CD4-positive, alpha-beta T cell treated with Interleukin-15 for 1 hour (primary cell): ENCODE measurements at places on chromosomes 11 and 22.

DNA sequence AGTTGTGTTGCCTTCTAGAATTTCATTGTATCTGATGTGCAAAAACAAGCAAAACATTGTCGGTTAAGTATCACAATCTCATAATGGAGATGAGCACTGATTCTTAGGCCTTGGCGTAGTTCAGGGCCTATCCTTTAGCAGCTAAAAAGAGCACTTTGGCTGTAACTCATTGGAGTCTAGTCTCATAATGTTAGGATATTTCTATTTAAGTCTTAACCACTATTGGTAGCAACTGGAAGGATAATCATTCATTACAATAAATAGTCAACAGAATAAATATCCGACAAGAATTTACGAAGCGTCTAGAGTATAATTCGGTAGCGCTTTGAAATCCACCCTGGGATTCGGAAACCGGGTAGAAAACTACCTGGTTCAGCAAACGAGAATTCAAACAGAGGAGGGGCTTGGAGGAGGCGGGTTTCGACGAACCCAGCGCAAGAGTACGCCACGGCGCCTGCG, 461 bp upstream of the EED start:
- peak; percentile 87 for DNase-seq

DNA sequence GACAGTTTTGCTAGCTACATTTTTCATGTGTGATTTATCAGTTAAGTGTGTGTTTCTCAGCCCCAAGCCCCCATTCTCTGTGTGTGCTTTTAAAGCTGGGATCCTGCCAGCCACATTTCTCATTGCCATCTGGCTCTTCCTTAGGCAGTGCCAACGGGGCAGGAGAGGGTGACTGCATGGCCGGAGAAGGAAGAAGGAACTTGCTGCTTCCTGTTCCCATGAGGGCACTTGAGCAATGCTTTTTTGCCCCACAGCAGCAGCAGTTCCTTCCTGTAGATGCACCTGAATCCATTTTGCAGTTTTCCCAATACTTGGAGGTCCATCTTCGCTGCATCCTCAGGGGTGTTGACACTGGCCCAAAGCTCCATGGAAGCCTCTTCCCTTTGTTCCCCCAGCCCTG, 37.5 kb downstream of the TNRC6B start:
- peak; percentile 38 for DNase-seq

- DNase-seq, result no peak
These were observed 57.3 kb downstream of the CCDC34 start for GRCh38 chr11:27305751-27306150.

GRCh38 chr11:85951049-85951405, 95.8 kb downstream of the CCDC83 start:
- no peak for DNase-seq

GRCh38 chr22:47209040-47209514, 446.6 kb downstream of the TBC1D22A start:
- no peak for DNase-seq

GRCh38 chr22:42279425-42280020, 9.1 kb upstream of the TCF20 start:
- no peak for DNase-seq

DNA sequence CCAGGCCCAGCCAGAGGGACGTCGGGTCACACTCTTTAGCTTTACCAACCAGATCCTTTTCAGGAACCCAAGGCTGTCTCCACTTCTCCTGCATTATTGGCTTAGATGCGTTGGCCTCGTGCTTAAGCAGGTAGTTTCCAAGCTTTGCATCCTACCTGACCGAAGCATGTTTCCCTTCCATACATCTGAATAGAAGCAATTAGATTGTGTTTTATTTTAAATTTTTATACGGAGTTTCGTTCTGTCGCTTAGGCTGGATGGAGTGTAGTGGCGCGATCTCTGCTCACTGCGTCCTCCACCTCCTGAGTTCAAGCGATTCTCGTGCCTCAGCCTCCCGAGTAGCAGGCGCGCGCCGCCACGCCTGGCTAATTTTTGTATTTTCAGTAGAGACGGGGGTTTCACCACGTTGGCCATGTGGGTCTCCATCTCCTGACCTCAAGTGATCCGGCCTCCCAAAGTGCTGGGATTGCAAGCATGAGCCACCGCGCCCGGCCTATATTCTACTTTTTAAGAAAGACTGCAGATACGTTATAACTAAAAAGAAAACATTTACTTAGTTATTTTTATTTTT, 677 bp downstream of the DYNC2H1 start:
- DNase-seq, result no peak

DNA sequence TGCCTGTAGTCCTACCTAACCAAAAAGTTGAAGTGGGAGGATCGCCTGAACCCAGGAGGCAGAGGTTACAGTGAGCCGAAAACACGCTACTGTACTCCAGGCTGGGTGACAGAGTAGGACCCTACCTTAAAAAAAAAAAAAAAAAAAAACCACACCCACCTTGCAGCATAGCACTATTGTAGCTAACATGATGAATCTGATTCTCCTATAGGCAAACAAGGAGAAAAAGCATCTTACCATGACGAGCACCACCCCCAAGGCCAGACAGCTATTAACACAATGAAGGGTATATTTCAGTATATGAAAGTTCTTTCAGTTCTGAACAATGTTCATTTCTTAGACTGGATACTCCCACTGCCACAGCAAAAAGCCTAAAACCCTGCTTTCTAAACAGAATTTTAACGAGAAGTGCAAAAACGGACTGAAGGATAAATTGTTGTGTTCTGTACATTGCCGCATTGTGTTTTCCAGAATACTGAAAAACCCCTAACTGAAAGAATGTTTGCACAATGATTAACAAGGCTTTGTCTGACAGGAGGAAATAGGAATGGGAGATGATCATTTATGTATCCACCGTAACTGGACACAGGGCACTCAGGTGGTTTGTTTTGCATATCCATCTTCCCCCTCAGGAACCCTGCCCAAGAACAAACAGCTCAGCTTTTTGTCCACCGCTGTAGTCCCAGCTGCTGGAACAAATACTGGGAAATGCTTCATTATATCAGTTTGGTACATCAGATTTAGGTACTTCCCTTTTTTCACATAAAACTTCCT, 8.9 kb downstream of the PISD start:
- no peak for DNase-seq

DNA sequence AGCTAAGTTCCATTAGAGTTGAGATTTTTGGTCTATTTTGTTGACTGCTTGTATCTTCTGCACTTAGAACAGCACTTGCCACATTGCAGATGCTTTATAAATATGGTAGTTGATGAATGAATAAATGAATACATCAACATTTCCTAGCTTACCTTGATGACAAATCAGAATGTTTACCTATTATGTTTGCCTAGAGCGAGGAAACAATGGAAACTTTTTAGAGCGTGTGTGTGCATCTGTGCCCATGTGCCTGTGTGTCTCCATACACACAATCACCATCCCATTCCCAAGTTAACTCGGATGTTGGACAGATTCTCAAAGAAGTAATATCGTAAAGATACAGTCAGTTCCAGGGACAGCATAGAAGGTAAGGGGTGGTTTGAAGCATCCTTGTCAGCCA, 139.1 kb downstream of the DBX1 start:
- no peak for DNase-seq

DNA sequence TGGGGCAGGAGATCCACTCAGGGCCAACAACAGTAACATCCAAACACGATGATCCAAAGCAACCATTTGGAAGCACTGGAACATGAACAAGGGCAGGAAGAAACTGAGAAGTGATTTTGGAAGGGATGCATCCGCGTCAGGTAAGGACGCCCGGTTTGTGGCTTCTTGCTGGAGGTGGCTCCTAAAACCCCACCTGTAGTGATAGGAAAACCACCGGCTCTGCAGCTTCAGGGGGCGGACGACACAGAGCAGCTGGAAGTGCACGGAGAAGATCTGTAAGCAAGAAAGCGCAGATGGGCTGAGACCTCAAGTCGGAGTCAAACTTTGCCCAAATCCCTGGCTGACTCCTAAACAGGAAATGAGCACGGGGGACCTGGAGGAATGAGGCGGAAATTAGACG, 1066.1 kb downstream of the BRD1 start:
- peak; percentile 11 for DNase-seq

DNA sequence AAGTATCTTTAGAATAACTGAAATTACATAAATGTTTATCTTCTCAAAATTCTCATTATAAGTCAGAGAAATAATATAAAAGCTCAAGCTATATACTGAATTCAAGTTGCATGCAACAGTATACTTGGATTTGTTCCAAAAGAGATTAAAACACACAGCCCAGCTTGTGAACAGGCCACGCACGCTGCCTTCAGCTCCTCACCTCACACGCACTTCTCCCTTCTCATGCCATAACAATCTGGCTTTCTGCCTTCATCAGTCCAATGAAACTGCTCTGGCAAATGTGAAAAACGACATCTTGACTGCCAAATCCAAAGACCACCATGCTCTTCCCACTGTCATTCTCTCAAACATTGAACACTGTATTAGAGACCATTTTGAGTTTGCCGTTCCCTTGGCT, 22.1 kb downstream of the ATP6V1E1 start:
- no peak for DNase-seq

DNA sequence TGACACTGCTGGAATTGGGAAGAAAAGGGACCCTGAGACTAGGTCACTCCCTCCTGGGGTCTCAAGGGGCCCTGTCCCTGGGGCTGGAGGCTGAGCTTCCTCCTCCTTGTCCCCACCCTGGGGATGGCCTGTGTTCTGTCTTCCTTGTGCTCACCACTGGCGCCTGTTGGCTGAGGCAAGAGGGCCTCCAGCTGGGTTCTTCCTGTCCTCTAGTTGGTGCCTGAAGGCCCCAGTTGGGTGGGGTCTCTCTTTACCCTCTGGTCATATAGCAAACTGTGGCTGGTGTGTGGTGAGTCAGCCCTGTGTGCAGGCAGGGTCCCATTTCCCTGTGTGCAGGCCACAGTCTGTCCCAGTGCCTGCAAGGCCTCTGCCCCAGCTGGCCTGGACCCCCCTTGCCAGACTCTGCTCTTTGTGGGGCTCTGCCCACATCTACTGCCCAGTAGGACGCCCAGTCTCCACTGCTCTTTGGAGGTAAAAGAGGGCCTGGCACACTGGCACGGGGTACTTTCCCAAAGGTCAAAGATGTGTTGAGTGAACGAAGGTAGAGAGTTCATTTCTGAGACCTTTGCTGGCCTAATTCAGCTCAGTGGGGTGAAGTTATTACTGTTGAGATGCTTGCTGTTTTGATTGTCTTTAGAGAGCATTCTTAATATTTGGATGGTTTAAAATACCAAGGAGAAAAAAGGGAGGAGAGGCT, 55.1 kb upstream of the CLDN5 start:
- DNase-seq, result no peak

GRCh38 chr22:44711241-44711560, 9.2 kb downstream of the PRR5 start:
- no peak for DNase-seq

DNA sequence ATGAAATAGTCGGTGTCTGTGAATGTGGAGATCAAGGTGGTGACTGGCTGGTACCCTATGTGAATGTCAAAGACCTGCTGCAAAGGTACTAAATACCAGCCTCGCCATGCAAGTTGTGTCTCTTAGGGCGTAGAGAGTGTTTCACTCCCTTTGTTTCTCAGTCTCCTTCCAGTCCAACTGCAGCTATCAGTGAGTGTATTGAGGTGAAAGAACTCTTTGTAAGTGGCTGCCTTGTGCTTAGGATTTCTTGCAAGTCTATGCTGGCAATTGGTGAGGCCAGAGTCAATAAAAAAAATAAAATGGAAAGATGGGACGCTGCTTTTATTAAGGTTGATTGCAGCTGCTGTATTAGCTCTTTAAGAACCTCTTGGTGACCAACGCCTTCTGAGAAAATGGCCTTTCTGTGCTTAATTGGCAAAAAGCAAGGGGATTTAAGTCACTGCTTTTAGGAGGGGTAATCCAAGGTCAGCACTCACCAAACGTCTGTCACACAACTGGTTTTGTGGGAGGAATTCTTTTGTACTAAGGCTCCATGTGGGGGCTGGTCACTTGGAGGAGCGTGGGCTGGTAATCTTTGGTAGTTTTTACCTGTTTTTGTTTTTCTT, 95.1 kb downstream of the PARVA start:
- no peak for DNase-seq

DNA sequence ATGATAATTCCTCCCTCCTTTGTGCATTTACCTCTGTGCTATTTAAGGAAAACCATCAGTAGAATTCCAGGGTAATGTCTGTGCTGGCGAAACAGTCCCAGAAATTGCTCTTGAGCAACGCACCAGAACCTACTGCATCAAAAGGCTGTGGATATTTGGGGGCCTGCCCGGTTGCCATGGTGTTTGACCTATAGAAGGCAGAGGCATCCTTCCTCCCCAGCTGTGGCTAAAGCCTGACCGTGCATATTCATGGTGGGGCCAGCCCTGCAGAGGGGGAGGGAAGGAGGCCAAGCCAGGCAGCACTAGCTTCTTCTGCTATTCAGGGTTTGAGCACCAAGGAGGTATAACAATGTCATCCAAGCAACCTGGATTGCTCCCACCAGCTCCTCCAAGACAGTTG, 215.0 kb upstream of the E2F8 start:
- DNase-seq, result no peak

- DNase-seq, result peak; percentile 56
These were observed at the start of gene BIK for GRCh38 chr22:43110444-43110926. TSS of gene BIK (plus strand) at chr22:43110750. CDS start at chr22:43124023, 13,273 bp downstream.

DNA sequence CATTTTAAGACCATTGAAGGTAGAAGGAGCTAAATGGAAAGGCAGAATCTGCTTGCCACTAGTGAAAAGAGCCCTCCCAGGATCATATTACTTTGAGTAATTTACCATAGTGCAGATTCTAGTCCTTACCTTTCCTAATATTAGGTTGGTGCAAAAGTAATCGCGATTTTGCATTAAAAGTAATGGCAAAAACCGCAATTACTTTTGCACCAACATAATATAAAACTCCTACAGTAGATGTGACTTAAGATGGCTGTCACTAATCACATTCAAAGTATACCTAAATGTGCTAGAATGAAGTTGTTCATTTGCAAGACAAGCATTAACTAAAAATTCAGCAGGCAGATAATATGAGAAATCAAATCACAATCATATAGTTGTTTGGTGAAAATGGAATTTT, 38.1 kb upstream of the ARL14EP start:
- DNase-seq, result no peak

- no peak for DNase-seq
These were observed 12.2 kb upstream of the SMPD1 start for GRCh38 chr11:6377902-6378639.

GRCh38 chr11:77049026-77049425, 14.8 kb downstream of the B3GNT6 start:
- no peak for DNase-seq

GRCh38 chr11:27217948-27218420, 145.0 kb downstream of the CCDC34 start:
- DNase-seq, result no peak

GRCh38 chr22:27581236-27581635, 220.3 kb downstream of the MN1 start:
- DNase-seq, result no peak

GRCh38 chr11:105553025-105553424, 56.8 kb upstream of the GRIA4 start:
- DNase-seq, result no peak

DNA sequence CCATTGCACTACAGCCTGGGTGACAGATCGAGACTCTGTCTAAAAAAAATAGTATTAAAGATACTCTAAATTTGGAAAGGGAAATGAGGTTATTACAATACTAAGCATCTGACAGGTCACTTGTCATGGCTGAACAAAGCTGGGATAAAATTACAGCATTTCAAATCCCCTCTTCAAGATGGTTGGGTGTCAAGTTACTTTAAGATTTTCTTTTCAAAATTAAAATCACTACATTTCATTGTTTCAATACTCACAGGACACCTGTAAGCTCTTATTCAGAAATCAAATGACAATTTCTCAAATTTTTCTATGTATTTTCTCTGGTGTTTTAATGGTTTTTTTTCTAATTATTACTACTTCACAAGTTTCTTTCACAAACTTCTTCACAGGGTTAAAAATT, 5.7 kb downstream of the TAF1D start:
- DNase-seq, result no peak
